CD4-positive, alpha-beta T cell treated with Interleukin-1 beta for 1 hour (primary cell): ENCODE measurements at places on chromosomes 13 and 19.
A peak's percentile ranks its signal among the peaks of the same experiment; 100 is the strongest.

GRCh38 chr13:49540552-49540951 is 44.8 kb downstream of the PHF11 start:
- no peak for DNase-seq

DNA sequence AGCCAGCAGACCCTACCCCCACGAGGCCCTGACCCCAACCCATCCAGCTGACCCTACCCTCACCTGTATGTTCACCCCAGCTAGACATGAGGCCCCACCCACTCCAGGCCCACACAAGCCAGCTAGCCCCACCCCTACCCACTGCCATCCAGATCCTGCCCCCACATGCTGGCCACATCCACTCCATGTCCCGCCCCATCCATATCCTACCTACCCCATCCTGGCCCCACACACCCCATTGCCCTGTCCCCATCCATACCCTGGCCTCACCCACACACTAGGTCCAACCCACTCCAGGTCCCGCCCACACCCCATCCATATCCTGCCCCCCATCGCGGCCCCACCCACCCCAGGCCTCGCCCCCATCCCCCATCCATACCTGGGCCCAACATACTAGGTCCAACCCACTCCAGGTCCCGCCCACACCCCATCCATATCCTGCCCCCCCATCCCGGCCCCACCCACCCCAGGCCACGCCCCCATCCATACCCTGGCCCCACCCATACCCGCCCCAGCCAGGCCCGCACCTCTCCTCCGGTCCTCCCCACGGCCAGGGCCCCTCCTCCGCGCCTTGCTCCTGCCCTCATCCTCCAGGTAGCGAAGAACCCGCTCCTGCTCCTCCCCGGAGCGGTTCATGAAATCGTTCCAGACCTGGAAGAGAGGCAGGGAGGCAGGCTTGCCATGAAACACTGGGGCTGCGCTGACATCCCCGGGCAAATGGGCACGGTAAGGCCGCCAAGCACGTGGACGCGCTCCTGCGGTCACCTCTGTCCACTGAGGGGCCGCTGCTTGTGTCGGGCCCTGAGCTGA is 7.2 kb downstream of the RNU6-9 start:
- peak; percentile 60 for DNase-seq

GRCh38 chr13:77523834-77524728 is 11.4 kb upstream of the SCEL start:
- no peak for DNase-seq

DNA sequence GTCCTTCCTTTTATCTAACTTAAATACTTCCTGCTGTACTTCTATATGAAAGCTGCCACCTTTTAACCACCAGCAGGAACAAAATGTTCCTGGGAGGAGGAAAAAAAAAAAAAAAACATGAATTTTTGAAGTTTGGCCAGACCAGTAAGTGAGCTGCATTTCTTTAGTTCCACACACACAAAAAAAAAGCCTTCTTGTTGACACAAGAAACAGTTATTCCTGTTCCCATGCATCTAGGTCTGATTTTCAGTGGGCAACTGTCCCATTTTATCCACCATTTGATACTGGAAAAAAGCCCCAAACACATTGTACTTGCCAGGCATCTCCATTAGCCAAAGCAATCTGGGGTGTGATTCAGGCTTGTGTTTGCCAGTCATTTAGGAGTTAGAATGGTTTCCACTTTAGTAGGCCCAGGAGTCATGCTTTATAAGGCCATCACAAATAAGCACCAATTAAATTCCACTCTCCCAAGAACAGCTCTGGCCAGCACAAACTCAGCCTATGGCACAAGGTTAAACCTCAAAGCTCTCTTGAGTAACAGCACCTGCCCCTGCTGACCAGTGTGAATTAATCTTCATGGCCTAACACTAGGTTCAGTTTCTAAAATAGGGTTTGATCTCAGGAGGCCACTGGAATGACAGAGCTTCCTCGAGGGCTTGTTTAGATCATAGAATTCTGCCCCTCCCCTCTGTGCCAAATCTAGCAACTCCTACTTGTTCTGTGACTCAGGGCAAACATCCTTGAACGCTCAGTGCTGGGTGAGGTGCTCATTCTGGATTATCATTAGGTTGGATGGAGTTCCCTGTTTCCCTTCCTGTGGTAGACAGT is 67.1 kb downstream of the NUFIP1 start:
- DNase-seq: no peak

- peak; percentile 48 for DNase-seq
Observed at GRCh38 chr19:11382898-11383705, 1.0 kb downstream of the EPOR start.

GRCh38 chr13:90902255-90902654 is 445.2 kb upstream of the MIR17HG start:
- DNase-seq: no peak

- DNase-seq: no peak
Observed at GRCh38 chr19:5407356-5407755, 47.9 kb upstream of the ZNRF4 start.

DNA sequence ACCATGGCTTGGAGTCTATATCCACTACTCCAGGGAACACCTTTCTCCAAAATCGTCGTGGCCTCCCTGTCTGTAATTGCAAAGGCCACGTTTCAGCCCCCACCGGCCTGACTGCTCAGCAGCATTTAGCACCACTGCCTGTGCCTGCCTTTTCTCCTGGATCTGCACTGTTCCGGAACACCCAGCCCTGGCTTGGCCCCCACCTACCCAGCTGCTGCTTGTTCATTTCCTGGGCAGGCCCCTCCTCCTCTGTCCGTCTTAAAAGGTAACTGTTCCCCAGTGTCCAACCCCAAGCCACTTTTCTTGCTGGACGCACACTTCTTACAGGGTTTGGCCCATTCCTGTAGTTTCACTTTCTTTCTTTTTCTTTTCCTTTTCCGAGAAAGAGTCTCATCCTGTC is 8.5 kb upstream of the SYT5 start:
- DNase-seq: no peak

GRCh38 chr19:31149441-31149941 is 199.7 kb downstream of the TSHZ3 start:
- DNase-seq: no peak

- DNase-seq: no peak
Observed at GRCh38 chr13:69264362-69265334, 843.0 kb upstream of the ATXN8OS start.
